GM12891 (cell line): ENCODE measurements at places on chromosomes 1 and 21.

DNA sequence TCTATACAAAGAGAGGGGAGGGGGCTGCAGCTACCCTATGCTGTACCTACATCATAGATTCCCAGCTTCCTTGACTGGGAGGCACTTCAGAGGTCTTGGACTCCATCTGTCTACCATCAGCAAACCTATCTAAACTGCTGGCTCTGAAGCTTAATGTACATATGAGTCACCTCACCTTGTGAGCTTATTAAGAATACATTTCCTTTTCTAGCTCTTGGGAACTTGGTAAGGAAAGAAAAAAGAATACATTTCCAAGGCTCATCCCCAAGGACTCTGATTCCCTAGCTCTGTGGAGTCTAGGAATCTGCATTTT is 50.0 kb upstream of the PRELP start:
- no peak for DNase-seq

GRCh38 chr1:234589064-234589800 is 20.7 kb downstream of the IRF2BP2 start:
- DNase-seq = no peak

DNA sequence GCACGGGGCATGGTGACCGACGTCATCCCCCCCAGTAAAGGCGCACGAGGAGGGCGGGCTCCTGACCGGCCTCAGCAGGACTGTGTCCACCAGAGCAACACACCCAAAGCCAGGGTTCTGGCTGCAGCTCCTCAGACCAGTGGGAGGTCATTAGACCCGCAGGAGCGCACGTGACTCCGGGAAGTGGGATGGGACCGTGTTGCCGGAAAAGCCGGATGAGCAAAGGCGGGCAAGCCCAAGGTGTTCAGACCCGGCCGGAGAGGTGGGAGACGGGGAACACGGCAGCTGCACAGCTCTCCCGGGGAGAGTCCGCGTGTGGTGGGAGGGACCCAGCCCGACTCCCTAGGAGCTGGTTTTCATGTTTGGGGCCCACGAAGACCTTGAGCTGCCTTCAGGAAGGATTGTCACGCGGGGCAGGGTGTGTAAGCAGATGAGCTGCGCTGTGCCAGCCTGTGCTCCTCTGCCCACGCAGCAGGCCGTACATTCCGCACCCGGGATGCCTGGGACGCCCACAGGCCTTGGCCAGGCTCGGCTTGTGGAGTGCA is 20.6 kb upstream of the TRAPPC10 start:
- DNase-seq = no peak

- no peak for DNase-seq
Observed at GRCh38 chr1:163170331-163170730, 32.4 kb downstream of the RGS5 start.

DNA sequence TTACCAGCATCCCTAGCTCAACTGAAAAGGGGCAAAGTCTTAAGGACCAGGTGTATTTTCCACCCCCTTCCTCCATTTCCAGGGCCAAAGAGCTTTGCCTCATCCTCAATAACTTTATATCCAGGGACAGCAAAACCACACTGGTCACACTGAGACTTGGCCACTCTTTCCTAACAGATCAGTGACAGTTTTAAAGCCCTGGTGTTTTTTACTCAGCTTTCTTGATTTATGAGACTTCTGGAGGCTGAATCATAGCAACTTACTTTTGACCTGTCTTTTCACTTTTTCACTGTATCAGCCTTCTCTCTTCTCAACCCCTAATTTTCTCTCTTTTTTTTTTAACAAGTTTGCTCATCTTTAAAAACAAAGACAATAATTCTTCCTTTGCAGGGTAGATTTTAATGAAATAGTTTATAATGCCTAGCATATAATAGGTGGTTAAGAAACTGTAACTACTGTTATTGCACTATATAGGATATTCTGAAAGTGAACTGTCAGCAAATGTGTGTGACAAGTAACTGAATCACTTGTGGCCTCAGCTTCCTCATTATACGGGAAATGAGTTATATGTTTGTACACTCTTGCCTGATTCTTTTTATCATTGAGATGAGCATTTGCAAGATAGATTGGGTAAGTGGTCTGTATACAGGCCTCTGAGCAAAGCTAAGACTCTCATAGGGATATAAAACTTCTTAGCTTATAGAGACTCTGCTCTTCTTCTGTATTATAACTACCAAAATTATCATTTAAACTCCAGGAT is 19.7 kb upstream of the DYNLT5 start:
- no peak for DNase-seq

- DNase-seq = no peak
Observed at GRCh38 chr1:197948926-197949899, 32.0 kb downstream of the LHX9 start.

DNA sequence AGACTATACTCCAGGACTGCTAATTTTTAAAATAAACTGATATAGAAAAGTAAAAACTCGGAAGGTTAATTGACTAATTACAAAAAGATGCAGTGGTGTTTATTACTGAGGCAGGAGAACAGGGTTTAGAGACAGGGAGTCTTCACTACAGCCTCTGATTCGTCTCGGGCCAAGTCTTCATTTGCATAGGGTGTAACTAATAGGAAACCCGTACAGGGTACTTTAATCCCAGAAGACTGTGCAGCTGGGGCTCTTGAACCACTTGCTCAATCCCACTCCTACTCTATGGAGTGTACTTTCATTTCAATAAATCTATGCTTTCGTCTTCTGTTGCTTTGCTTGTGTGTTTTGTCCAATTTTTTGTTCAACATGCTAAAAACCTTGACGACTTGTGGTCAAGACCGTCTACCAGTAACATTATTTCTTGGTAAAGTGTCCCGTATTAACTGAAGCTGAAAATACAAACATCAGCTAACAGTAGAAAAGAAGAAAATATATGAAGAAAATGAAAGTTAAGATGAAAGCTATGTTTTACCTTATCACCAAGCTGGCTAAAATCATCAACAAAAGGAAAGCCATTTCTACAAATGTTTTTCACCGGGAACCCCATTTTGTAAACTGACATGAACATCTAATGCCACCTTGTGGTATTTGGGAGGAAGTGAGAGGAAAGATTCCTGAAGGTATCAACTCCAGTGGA is 8.0 kb downstream of the SDHB start:
- no peak for DNase-seq

GRCh38 chr1:229905031-229905545 is 161.9 kb upstream of the GALNT2 start:
- DNase-seq = no peak

- DNase-seq = no peak
Observed at GRCh38 chr1:181075766-181076350, 12.6 kb upstream of the IER5 start.

DNA sequence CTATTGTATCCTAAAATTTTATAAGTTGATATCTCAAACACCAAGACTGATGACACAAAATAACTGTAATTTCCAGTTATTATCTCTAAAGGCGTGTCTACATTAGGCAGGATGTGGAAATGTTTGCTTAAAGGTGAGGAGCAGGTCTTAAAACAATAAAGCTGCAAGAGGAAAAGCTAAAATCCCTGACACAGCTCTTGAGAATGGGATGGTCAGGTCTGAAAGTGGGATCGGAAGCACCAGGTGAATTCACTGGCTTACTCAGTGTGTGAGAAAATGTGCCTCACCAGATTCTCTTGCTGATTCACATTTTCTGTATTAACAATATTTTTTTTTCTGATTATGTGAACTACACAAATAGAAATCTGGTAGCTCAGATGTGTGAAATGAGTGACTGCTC is 421.9 kb upstream of the ADAMTS5 start:
- no peak for DNase-seq

DNA sequence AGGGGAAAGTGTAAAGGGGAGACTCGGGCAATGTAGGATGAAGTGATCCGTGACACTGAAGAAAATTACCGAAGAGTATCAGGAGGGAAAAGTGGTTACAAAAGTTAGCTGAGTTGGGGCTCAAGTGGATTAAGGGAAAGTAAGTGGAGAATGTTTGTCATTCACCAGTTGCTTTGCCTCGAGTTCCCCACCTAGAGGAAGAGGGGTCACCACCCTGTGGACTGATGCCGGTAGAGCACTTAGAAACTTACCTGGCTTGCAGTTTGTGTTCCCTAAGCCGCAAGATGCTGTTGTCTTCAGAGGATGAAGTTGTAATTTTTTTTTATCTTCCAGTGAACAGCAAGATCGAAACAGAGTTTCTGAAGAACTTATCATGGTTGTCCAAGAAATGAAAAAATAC is 1.0 kb downstream of the PER3 start:
- DNase-seq = no peak

GRCh38 chr1:226908419-226908818 is 31.7 kb upstream of the COQ8A start:
- no peak for DNase-seq

GRCh38 chr21:39947031-39947430 is 79.8 kb downstream of the PCP4 start:
- no peak for DNase-seq

GRCh38 chr1:245874942-245875580 is 632.0 kb downstream of the SMYD3 start:
- no peak for DNase-seq

- DNase-seq = no peak
Observed at GRCh38 chr1:167375949-167376348, 142.4 kb downstream of the CD247 start.

DNA sequence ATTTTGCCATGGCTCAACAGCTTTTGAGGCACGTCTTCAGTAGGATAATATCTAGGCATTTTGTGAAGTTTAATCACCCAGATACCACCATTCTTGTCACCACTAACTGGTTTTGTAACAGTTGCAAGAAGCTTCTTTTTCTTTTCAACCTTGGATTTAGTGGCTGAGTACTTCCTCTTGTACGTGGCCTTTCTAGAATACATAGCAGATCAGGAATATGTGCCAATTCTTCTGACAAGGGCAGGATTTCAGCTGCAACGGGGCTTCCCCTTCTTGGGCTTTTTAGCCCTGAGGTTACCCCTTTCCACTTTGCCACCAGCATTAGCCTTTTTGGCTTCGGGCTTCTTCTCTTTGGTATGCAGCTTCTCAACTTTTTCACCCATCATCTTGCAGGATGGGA is 79.3 kb upstream of the WARS2 start:
- DNase-seq = no peak

DNA sequence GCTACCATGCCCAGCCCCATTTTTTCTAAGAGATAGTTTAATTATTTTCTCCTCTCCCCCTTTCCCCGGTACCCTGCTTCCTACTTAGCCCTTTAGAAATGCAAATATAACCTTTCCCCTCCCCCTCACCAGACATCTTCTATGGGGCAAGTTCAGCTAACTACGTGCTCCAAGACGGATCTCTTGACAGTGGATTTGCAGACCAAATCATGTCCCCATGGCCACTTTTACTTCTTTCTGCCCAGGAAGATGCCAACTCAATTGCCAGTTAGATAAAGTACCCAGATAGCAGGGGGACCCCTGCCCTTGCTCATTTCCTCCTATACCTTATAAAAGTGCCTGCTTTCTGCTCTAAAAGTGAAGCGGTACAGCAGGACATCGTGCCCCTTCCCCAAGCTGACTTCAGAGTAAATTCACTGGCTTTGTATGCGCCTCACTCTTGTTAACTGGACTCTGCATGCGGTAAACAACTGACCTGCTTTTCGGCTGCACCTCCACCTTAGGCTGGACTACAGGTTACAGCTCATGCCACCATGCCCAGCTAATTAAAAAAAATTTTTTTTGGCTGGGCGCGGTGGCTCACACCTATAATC is 7.4 kb downstream of the DNAJC11 start:
- DNase-seq = no peak
